ENCODE measurements at places on chromosomes 1 and 21.

DNA sequence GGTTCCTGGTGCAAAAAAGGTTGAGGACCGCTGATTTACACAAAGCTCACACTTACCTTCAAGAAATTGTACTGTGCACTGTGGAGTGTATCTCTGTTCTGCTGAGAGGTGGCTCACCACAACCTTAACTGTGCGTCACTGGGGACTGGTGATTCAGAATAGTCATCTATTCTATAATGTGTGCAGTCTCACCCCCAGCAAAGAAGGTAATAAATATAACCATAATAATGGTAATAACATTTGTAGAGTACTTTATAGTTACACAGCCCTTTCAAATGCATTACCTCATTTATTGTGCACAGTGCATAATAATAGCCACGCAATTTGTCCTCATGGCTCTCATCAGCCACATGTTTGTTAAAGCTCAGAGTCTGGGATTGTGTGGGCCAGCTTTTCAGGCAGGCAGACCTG, 59.4 kb upstream of the DUSP10 start:
- no peak for ATAC-seq

- ATAC-seq, result no peak
Observed at GRCh38 chr21:36704958-36705678, 6.2 kb downstream of the SIM2 start.

- ATAC-seq, result no peak
Observed at GRCh38 chr1:150429805-150430204, 57.4 kb upstream of the TARS2 start.

- ATAC-seq, result peak; percentile 30
Observed at GRCh38 chr1:11960715-11961114, 19.5 kb upstream of the MFN2 start.

DNA sequence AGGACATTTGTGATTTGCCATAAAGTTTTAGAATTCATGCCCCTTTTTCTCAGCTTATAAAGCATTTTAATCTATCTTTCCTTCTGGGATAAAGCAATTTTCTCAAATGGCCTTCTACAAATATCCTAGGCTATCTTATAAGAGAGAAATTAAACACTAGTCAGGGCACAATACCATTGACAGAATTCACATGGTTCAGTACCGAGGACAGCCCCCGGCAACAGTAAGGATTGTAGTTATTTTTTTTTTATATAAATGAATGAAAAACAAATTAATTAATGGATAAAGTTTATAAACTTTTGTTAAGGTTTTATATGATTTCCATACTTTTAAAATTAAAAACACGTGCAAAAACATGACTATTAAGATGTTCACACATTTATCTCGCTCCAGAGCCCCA, 6.9 kb upstream of the KRTAP20-2 start:
- no peak for ATAC-seq

DNA sequence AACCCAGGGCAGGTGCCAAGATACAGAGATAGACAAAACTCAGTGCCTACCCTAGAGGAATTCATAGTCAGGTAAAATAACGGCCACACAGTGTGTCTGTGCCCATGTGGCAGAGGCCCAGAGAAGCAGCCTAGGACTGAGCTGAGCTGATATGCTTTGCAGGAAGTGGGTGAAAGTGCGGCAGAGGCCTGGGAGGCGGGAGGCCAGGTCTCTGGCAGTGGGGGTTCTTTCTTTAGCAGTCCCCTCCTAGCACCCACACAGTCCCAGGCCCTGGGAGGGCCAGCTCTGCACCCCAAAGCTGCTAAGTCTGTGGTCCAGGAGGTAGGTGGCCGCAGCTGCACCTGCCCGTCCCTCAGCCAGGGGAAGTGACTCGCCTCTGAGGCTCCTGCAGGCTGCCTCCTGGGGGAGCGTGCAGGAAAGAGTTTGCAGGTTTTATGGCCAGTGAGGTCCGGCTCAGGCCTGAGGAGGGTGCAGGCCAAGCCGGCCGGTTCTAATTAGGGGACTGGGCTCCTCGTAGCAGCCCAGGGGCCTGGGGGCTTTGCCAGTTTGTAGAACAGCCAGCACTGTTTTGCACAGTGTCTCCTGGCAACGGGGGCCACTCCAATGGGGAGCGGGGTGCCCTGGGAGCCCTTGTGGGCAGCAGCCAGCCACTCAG, 107.9 kb downstream of the SPSB1 start:
- no peak for ATAC-seq

- no peak for ATAC-seq
Observed at GRCh38 chr1:117809764-117810163, 119.7 kb downstream of the GDAP2 start.

DNA sequence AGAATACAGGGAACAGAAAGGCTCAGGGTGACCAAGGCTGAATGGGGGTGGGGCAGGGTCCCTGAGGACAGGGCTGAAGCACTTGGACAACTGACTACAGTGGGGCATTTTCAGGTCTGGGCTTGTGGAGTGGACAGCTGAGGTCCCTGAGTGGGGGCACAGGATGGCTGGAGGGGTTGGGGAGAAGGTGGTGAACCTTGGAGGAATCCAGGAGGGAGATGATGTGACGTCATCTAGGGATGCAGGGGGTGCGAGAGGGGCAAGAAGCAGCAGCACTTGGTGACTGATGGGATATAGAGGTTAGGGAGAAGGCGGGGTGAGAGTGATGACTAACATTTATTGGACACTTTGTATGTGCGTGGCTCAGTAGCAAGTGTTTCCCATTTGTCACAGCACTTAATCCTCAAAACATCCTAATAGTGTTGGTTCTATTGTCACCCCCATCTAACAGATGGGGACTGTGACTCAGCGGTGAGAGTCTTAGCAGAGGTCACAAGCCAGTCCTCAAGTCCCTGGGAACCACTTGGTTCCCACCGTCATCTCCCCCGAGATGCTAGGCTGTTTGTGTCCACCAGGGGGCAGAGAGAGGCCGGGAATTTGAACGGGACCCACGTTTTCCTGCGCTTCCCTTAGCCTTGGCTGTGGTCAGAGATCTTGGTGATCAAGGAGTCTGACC, 27.9 kb upstream of the BMP8B start:
- peak; percentile 83 for ATAC-seq

DNA sequence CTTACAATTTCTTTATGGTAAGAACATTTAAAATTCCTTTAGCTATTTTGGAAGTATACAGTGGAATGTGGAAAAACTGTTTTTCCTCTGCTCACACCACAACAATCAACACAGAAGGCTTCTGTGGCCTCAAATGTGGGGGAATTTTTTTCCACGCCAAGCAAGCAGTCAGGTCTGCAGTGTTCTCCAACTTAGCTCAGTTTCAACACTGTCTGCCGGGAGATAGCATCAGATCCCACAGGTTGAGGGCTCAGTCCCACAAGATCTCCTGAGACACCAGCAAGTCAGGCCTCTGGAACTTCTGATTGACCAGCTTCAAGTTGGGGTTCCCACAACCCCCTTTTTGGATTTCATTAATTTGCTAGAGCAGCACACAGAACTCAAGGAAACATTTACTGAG, 50.3 kb downstream of the PTBP2 start:
- ATAC-seq, result no peak

DNA sequence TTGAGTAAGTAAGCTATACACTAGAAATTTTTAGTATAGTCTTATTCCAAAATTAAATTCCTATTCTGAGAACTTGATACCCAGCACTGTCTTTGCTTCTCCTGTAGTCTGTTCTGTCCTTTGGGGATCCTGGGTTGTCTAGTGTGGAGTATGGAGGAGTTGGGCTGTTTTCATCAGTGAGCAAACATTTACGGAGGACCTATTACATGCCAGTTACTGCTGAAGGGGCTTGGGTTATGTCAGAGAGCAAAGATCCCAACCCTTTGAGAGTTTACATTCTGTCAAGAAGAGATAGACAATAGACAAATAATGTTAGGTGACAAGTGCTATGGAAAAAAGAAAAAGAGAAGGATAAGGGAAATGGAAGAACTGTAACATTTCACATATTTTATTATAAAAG, 9.0 kb downstream of the TRAPPC10 start:
- ATAC-seq, result no peak

DNA sequence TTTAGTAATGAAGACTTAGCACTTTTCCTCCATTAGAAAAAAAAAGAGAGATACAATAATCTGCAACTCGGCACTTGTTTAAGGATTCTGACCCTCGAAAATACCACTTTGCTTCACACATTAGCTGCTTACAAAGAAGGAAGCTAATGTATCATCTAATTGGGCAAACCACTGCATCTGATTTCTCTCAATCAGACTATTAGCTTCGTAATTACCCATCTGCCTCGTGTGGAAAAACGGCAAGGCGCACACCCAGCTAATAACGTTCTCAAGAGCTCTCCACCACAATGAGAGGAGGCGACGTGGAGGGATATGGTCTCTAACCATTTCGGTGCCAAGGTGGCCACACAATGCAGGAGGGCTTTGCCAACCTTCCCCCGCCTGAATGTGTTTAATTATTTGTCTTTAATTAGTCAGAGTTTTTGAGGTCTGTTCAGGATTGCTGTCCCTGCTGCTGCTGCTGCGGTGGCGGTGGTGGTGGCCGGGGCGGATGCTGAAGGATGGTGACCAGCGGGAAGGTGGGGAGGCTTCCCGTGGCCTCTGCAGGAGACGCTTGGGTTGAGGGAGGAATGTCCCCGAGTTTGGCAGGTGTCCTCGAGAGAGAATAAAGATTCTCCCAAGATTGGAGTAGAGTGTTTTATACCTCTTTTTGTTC, 374.5 kb downstream of the RPS6KC1 start:
- ATAC-seq, result no peak

DNA sequence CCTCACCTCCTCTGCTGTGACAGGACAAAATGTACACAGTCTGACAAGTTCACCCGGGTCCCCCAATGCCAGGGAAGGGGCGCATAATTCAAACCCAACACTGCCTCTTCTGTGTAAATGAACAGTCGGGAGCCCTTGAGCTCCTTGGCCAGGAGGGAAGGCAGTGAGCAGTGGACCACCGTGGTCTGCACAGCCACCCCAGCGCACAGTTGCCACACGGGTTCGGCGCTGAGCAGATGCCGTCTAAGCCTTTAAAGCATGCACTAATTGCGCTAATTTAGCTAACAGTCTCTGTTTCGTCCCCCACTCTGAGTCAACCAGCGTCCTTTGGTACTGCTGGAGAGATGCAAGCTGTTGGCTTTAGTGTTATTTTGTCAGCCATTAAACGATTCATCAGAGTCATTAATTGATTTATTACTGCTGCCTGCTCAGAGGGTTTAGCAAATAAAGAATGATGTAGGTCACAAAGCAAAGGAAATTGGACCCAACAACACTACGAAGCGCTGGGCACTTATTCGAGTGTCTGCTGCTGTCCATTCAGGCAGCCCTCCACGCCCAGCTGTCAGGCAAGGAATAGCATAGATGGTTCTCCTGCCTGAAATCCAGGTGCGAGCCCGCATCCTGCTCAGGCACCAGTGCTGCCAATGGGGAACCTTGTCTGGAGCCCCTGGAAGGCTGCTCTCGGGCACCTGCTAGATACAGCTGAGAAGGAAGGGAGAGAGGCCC, 91.5 kb downstream of the MRPL37 start:
- ATAC-seq, result no peak

GRCh38 chr21:32572574-32573420, 12.5 kb downstream of the TCP10L start:
- no peak for ATAC-seq

DNA sequence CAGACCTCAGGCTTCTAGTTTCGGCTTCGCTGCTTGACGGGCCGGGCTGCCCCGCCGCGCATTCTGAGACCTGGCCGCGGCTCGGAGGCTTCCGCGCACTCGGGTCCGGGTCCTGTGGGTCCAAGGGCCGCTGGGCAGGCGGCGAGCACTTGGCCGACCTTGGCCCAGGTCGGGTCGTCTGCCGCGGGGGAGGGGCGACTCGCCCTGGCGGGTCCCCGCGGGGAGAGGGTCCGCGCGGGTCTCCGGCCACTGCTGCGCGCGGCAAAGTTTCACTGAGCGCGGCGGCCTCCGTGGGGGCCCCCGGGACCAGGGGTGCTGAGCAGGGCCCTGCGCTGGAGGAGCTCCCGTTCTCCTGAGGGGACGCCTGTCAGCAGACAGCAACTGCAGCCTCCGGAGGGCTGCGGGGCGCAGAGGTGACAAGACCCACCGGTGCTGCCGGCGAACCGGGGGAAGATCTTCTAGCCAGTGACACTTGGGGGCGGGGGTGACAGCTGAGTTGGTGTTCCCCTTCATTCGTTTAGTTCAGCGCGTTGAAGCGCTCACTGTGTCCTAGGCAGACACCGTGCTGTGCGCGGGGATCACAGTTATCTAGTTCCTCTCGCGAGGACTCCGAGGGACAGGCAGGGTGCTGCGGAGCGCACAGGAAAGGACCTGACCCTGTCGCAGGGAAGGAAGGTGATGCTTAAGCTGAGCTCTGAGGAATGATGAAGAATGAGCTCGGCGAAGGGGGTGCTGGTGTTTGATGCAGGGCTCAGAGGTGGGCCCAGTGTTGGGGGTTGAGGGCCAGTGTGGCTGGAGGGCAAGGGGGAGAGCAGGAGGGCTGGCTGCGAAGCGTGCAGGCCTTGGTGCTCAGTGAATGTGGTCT, 725 bp downstream of the MTFR1L start:
- peak; percentile 52 for ATAC-seq

DNA sequence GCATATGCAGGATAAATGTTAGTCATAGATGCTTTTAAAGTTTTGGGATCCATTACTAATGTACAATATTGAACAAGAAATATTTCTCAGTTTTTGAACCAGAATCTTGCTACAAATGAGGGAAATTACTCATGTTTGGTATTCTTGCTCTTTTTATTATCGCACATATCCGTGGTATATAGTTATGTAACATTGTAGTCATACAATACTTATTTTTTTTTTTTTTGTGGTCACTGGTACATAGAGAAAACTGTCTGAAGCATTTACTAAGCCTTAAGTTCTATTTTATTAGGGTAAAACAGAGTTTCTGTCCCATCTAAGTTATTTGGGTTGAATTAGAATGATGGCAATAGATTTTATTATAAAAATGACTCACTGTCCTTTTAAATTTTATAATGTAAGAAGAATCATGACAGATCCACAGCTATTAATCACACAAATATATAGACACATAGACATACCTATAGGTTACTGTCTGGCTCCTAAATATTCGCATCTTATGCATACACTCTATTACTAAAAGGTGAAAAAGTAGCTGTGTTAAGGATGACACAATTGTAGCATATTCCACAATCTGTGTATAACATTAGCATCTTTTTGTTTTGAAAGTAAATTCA, 18.0 kb upstream of the PRKAA2 start:
- no peak for ATAC-seq

GRCh38 chr1:110585481-110585880, 20.7 kb downstream of the KCNA2 start:
- no peak for ATAC-seq

GRCh38 chr1:91854852-91855534, 31.0 kb downstream of the TGFBR3 start:
- no peak for ATAC-seq

DNA sequence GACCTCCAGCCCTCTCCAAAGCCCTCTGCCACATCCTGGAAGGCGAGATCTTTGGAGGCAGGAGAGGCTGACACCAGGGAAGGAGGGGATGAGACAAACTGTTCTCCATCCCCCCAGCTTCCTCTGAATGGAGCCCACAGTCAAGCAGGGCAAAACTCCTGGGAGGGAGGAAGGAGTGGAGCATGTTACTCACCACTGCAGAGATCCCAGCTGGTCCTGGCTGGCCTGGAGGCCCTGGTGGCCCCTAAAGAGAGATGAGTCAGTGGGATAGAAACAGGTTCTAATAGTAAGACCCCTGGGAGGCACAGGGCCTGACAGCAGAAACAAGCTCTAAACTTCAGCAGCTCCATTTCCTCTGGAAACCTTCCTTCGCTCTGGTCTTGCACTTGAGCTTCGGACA, 14.0 kb upstream of the PEF1 start:
- ATAC-seq, result no peak

GRCh38 chr1:237570530-237570929, 320.2 kb downstream of the ZP4 start:
- no peak for ATAC-seq

- no peak for ATAC-seq
Observed at GRCh38 chr1:3249631-3250501, 180.9 kb downstream of the PRDM16 start.

All from gastroesophageal sphincter (tissue), 4 donors.